Myocyte (in vitro differentiated cells): ENCODE measurements at places on chromosomes 12 and 14.
A peak's percentile ranks its signal among the peaks of the same experiment; 100 is the strongest.

- no peak for DNase-seq
Measured at GRCh38 chr14:23492618-23493272, 23.2 kb downstream of the NGDN start.

- DNase-seq: no peak
Measured at GRCh38 chr14:95551435-95551834, 16.6 kb downstream of the GLRX5 start.

DNA sequence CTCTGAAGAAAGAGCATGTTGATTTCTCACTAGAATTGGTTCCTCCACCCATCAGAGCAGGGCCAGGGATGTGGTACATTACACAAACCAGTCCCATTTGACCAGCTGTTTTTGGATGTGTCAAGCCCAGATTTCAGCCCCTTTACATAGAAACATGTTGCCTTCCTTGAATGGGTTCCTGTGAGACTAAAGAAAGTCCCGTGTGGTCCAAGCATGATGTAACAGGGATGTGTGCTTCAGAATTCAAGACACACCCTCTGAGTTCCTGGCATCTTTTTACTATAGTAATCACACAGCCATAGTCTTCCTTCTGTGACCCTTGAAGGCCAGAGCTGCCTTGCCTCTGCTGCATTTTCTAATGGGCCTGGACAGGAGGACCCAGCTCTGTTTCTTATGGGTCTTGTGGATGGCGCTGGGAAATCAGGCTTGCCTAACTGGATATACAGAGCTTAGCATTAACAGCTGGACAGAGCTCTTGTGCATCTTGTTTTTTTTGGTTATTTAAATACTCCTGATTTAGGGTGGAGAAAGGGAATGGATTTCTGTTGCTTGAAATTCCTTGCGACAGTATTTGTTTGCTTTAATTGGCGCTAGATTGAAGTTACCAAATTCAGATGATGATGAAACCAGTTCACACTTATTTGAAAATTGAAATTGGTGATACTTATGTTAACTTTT lies 341.0 kb downstream of the ZFP36L1 start:
- peak; percentile 73 for DNase-seq

DNA sequence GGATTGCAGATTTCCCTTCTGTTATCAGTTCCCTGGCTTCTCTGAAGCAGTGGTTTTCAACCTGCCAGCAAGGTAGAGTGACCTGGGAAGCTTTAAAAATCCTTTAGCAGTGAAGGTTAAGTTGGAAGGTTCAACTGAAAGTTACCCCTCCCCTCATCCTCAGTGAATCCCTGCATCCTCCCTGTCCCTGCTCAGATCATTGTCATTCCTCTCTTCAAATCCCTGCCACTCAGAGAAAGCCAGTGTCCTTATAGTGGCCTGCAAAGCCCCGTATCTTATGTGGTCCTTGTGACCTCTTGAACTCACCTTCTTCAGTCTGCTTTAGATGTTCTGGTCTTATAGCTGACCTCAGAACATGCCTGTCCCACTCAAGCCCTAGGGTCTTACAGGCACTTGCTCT lies 53.6 kb downstream of the PPM1A start:
- DNase-seq: no peak

- DNase-seq: peak; percentile 49
Measured at GRCh38 chr14:60092526-60092920, 800 bp downstream of the PCNX4 start.

GRCh38 chr12:91940322-91940721 lies 205.3 kb downstream of the BTG1 start:
- no peak for DNase-seq

- peak; percentile 77 for DNase-seq
Measured at GRCh38 chr14:35814371-35815005, 5.4 kb upstream of the RALGAPA1 start.

DNA sequence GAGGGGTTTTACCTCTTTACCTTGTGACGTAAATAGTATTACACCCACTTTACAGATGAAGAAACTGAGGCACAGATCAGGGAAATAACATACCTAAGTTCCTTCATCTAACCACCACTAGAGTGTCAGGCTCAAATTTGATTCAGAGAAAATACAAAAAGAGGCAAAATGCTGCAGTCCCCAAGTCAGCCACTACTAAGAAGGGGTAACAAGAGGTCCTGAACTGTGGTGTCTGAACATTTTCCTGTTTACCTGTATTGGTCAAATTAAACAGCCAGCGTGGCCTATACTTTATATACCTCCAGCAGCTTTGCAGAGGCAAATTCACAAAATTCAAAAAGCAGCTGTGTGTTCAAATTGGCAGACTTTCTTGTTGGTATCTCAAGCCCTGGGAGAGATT lies 92.0 kb downstream of the TBX5 start:
- no peak for DNase-seq

GRCh38 chr14:24307575-24308341 lies at the start of gene CIDEB:
Gene CIDEB (minus strand): TSS chr14:24307977. CDS start chr14:24307858, 119 bp downstream.
- peak; percentile 66 for DNase-seq
